GM10248 (cell line): ENCODE measurements at places on chromosomes 6 and 20.

DNA sequence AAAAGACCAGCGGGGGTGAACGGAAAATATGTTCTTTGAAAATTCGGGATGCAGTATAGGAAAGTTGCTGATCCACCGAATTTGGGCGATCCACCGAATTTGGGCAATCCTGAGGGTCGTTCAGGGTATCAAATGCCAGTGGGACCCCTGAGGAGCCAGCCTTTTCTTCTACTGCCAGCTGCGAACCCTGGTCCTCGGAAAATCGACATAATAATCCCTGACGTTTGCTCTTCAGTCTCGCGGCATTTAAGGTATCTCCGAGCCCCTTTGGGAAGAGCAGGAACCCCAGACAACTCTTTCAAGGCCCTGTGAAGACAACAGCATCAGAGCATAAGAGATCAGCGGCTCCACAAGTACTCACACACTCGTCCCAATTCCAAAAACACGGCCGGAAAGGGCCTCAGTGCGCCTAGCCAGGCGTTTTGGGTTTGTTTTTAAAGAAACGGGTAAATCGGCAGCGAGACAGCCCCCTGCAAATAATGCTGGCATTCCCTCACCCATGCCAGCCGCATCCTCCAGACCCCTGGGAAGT is 1.0 kb downstream of the SIM1 start:
- DNase-seq, result no peak

- no peak for DNase-seq
Measured at GRCh38 chr20:54611708-54612412, 136.5 kb downstream of the DOK5 start.

DNA sequence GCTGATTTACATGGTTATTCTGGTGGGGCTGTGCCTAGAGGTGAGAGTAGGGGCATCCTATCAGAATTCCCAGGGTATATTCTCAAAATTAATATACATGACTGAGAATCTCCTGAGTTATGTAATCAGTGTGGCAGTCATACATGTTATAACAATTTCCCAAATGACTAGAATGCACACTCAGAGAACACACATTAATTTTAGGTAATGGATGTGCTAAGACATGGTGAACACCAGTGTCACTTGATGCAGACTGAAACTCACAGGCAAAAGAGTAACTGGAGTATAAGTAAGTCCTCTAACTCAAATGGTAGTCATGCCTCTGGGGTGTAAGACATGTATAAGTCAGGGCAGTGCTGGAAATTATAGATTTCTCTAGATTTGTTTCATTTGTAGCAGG is 1198.4 kb upstream of the CITED2 start:
- no peak for DNase-seq

- no peak for DNase-seq
Measured at GRCh38 chr6:41347378-41348050, 12.1 kb downstream of the NCR2 start.
